GM12878 (cell line): ENCODE measurements at places on chromosomes 1 and 21.
A peak's percentile ranks its signal among the peaks of the same experiment; 100 is the strongest.

GRCh38 chr1:29136391-29136915 is 12.8 kb upstream of the TMEM200B start:
- no peaks in the 10 kb centered on the region for H3K27me3 ChIP-seq
- DNase-seq = no peak
- no peaks in the 10 kb centered on the region for H3K36me3 ChIP-seq
- H3K27ac ChIP-seq = no peak overlapping the region

GRCh38 chr1:63264161-63264560 is 58.2 kb upstream of the FOXD3 start:
- H3K4me1 ChIP-seq = no peaks in the 10 kb centered on the region
- no peak overlapping the region for H3K27ac ChIP-seq
- H3K36me3 ChIP-seq = no peaks in the 10 kb centered on the region
- DNase-seq = no peak
- H3K27me3 ChIP-seq = no peaks in the 10 kb centered on the region

GRCh38 chr1:194171596-194171995 is 985.2 kb upstream of the B3GALT2 start:
- H3K4me1 ChIP-seq = no peaks in the 10 kb centered on the region
- DNase-seq = no peak
- H3K27me3 ChIP-seq = no peaks in the 10 kb centered on the region
- no peak overlapping the region for H3K27ac ChIP-seq
- H3K4me3 ChIP-seq = no peak overlapping the region

DNA sequence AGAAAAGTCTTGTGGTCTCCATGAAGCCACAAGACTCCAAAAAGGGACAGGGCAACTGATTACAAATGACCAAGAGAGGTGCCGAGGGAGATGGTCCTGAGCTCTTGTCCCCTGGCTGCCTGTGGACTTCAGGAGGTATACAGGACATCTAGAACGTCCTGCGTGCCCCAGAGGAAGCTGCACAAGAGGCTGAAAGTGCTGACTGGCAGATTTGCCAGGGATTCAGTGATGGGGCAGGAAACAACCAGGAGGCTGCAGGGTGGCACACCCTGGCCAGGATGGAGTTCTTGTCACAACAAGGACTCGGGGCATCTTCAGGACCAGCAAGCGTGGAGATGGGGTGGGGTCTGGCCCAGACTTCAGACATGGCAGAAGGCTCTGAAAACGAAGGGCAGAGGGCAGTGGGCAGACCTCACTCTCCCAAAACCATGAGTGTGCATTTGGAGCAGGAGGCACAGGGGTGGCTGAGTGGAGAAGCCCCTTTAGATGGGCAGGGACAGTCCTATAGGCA is 13.4 kb upstream of the PKP1 start:
- H3K27me3 ChIP-seq = no peaks in the 10 kb centered on the region; the same call in none of the 2 replicates
- no peaks in the 10 kb centered on the region for H3K4me1 ChIP-seq
- no peak overlapping the region for H3K4me3 ChIP-seq
- no peaks in the 10 kb centered on the region for H3K36me3 ChIP-seq

- no peaks in the 10 kb centered on the region for H3K27me3 ChIP-seq
- no peaks in the 10 kb centered on the region for H3K4me1 ChIP-seq
- no peak for DNase-seq
- H3K27ac ChIP-seq = no peak overlapping the region
Observed at GRCh38 chr21:44513389-44514217, 26.4 kb downstream of the KRTAP10-1 start.

DNA sequence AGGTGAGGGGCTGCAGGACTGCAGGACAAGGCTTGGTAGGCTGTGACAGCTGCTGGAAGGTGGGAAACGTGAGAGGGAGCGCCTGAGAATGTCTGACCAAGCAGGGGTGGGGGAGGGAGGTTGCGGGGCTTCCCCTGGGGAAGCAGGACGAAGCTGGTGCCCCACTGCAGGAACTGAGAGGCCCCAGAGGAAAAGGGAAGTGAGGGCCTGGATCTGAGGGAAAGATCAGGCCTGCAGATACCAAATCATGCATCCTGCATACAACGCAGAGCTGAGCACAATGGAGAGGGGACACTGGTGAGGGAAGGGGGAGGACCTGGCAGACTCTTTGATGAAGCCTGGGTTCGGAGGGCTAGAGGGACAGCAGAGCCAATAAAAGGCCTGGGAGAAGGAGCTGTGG is 65.7 kb upstream of the BACE2 start:
- no peak overlapping the region for H3K4me3 ChIP-seq
- H3K36me3 ChIP-seq = no peaks in the 10 kb centered on the region
- no peaks in the 10 kb centered on the region; the same call in 1 of the 2 replicates for H3K27me3 ChIP-seq
- no peaks in the 10 kb centered on the region for H3K4me1 ChIP-seq
- no peak overlapping the region for H3K27ac ChIP-seq

GRCh38 chr1:16983649-16984048 is 3.2 kb upstream of the MFAP2 start:
- peaks cover 7% of the 10 kb centered on the region for H3K27me3 ChIP-seq
- DNase-seq = no peak
- no peaks in the 10 kb centered on the region for H3K4me1 ChIP-seq
- no peaks in the 10 kb centered on the region for H3K36me3 ChIP-seq

- H3K4me1 ChIP-seq = no peaks in the 10 kb centered on the region
- no peak overlapping the region for H3K4me3 ChIP-seq
- no peaks in the 10 kb centered on the region for H3K36me3 ChIP-seq
Observed at GRCh38 chr1:49346767-49347349, 570.2 kb upstream of the BEND5 start.

GRCh38 chr1:153548722-153549688 is at the start of gene S100A3:
Gene S100A3, minus strand, starts transcription at chr1:153549258. Its CDS starts 773 bp downstream, at chr1:153548485.
- no peaks in the 10 kb centered on the region for H3K36me3 ChIP-seq
- no peaks in the 10 kb centered on the region for H3K27me3 ChIP-seq
- peaks cover 15% of the 10 kb centered on the region for H3K4me1 ChIP-seq
- no peak within 1 kb of the TSS for H3K27ac ChIP-seq
- H3K4me3 ChIP-seq = no peak within 1 kb of the TSS

DNA sequence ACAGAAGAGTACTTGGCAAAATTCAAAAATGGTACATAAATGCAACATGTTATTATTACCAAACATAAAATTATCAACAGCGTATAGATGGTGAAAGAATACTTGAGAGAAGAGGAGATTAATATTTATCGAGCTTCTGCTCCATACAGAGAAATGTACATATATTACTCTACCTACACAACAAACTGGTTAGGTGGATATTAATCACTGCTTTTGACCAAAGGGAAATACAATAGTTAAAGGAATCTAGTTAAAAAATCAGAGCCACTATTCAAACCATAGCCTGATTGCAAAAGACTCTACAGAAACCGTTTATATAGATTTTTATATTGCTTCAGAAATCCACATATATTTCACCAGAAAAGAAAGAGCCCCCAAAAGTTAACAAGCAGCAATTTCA is 379.3 kb upstream of the PRMT6 start:
- no peaks in the 10 kb centered on the region for H3K4me1 ChIP-seq
- no peaks in the 10 kb centered on the region for H3K36me3 ChIP-seq
- H3K27ac ChIP-seq = no peak overlapping the region
- no peak overlapping the region for H3K4me3 ChIP-seq
- no peak for DNase-seq

GRCh38 chr1:168509875-168510791 is 33.7 kb downstream of the XCL2 start:
- H3K27ac ChIP-seq = peak overlapping the region; percentile 61
- H3K36me3 ChIP-seq = no peaks in the 10 kb centered on the region
- no peaks in the 10 kb centered on the region for H3K27me3 ChIP-seq
- H3K4me3 ChIP-seq = no peak overlapping the region

DNA sequence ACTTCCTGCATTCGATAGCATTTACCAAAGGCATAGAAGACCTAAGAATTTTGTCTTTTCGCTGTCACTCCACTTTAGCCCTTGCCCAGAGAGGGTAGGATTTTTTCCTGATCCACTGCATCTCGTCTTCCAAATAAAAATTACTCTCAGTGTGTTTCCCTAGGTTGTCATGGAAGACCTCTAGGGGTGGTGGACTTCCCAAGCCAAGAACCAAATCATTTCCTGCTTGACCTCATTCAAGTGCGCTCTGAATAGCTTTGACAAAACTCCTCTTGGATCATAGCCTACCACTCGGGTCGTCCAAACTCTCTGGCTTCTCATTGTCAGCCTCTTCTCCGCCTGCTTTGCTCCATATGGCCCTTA is 431 bp upstream of the C1orf52 start:
- no peaks in the 10 kb centered on the region for H3K36me3 ChIP-seq
- no peaks in the 10 kb centered on the region for H3K27me3 ChIP-seq
- DNase-seq = no peak

- H3K27ac ChIP-seq = no peak overlapping the region
- H3K4me1 ChIP-seq = no peaks in the 10 kb centered on the region
- no peaks in the 10 kb centered on the region for H3K36me3 ChIP-seq
- H3K4me3 ChIP-seq = no peak overlapping the region
Observed at GRCh38 chr1:8127171-8127641, 101.1 kb upstream of the ERRFI1 start.

DNA sequence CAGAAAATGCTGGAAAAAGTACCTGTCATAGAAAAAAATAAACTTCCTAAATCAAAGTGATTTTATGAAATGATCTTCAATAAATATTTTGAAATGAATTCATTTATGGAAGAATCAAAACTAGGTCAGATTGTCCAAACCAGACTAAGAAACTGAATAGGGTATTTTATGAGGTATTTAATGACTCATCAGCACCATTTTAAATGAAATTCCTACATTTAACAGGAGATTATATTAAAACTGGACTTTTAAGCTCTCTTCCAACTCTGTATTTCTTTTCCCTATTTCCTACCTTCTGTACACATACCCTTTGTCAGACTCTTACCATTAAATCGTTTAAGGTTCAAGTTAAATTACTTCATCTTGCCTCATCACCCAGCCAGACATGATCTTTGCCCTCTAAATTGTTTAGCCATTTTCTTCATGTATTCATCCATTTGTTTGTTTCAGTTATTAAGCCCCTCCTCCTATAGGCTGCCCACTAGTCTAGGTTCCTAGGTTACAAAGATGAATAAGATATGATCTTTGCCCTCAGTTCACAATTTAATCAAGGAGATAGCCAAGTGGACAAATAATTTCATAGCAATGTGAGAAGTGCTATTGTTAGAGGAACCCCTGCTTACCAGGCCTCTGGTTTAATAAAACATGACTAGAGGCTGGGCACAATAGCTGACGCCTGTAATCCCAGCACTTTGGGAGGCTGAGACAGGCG is 25.0 kb downstream of the TATDN3 start:
- DNase-seq = no peak
- H3K4me3 ChIP-seq = no peak overlapping the region
- no peak overlapping the region for H3K27ac ChIP-seq
- peaks cover 16% of the 10 kb centered on the region for H3K4me1 ChIP-seq

DNA sequence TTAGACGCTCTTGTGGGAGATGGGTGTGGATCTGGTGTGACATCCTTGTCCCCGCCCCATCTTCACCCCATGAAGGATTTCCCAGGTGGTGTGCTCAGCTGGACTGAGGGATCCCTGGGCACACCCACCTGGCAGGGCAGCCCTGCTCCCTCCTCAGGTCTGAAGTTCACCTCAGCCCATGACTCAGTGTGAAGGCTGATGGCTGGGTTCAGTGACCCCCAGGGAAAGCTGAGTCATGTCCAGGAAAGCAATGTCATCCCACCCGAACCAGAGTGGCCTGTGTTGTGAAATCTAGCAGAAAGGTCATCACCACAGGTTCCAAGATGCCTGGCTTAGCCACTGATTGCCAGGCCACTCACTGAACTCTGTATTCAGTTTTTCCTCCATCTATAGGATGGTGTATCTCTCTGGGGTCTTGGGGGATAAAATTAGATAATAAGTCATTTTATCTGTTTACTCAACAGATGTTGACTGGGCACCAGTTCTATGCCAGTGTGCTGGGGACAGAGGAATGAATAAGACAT is 97.7 kb upstream of the JUN start:
- H3K4me3 ChIP-seq = no peak overlapping the region
- no peak overlapping the region for H3K27ac ChIP-seq
- no peaks in the 10 kb centered on the region for H3K4me1 ChIP-seq
- H3K27me3 ChIP-seq = no peaks in the 10 kb centered on the region

GRCh38 chr1:16152481-16153087 is 3.3 kb downstream of the EPHA2 start:
- peaks cover 3% of the 10 kb centered on the region; the same call in 1 of the 2 replicates for H3K27me3 ChIP-seq
- DNase-seq = no peak
- no peak overlapping the region for H3K27ac ChIP-seq
